Activated CD4-positive, alpha-beta memory T cell treated with anti-CD3 and anti-CD28 coated beads for 36 hours (primary cell): ENCODE measurements at places on chromosomes 6 and 20. TPM values are rescaled to one million over a fixed set of nuclear protein-coding genes. Genes with fewer than 3 reads are reported as not detected.

DNA sequence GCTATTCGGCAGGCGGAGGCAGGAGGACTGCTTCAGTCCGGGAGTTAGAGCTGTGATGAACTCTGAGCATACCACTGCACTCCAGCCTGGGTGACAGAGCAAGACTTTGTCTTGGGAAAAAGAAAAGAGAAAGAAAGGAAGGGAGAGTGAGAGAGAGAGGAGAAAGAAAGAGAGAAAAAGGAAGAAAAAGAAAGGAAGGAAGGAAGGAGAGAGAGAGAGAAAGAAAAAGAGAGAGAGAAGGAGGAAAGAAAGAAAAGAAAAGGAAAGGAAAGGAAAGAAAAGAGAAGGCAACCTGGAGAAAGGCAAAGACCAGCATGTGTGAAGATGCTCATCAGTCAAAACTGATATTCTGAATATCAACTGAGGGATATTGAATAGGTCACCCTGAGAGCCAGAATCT, 143.1 kb upstream of the SASH1 start:
- peaks cover 70% of the 10 kb centered on the region for H3K27me3 ChIP-seq
- DNase-seq = no peak
- peaks cover 2% of the 10 kb centered on the region for H3K36me3 ChIP-seq
- peaks cover 24% of the 10 kb centered on the region for H3K4me1 ChIP-seq

DNA sequence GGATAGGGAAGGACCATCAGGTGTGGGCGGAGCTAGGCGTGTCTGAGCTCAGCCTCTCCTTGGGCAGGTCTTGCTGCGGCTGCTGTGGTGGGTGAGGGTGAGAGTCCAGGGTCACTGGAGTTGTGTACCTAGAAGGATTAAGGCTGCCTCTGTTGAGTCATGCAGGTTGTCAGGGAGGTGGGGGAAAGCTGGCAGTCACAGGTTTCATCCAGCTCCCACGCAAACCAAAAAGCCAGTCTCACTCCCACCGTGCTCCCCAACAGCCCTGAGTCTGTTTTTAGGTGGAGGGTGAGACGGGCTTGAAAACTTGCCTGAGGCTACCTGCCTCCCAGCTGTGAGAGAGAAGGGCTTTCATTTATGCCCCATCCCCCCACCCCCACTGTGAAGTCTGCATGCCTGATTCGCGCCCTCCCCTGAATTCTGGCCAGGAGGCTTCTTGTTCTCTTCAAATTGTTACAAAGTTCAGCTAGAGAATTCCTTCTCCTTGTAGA, 161.5 kb downstream of the MYLK4 start:
- no peaks in the 10 kb centered on the region for H3K36me3 ChIP-seq
- H3K27me3 ChIP-seq = peaks cover 28% of the 10 kb centered on the region
- H3K4me3 ChIP-seq = no peak overlapping the region
- no peak overlapping the region for H3K27ac ChIP-seq

DNA sequence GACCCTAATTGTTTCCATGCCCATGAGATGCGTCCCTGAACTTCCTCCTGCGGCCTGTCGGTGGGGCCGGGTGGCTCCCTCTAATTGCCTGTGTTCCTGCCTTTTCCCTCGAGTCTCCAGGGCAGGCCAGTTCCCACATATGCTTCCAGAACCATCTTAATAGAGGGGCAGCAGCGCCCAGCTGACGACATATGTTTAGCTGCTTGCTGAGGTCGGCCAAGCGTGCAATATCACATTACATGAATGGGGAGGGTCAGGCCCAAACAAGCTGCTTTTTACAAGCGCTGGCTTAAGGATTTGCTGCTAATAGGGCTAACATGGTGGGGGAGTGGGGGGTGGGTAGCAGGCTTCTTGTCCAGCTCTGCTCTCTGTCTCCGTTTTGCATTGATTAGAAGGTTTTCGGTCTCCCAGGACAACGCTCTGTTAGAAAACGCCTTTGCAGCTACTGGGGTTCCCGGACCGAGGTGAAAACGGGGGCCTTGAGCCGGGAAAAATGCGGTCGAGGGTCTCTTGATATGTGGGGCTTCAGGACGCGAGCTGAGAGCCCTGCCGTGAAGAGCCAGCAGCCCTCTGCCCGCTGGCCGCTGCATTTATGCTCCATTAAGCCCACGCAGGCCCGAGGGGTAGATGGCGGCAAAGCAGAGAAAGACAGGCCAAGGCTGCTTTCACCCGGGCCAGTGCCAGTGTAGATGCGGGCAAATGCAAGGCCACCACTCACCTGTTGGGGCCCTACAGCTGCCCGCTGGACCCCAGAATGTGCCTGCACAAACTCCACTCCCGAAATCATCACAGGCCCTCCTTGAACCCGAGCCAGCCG, 308.5 kb downstream of the BMP7 start:
- H3K27ac ChIP-seq = no peak overlapping the region
- no peaks in the 10 kb centered on the region for H3K36me3 ChIP-seq
- no peak for DNase-seq
- H3K27me3 ChIP-seq = peaks cover 18% of the 10 kb centered on the region
- no peaks in the 10 kb centered on the region for H3K4me1 ChIP-seq
- H3K4me3 ChIP-seq = no peak overlapping the region

DNA sequence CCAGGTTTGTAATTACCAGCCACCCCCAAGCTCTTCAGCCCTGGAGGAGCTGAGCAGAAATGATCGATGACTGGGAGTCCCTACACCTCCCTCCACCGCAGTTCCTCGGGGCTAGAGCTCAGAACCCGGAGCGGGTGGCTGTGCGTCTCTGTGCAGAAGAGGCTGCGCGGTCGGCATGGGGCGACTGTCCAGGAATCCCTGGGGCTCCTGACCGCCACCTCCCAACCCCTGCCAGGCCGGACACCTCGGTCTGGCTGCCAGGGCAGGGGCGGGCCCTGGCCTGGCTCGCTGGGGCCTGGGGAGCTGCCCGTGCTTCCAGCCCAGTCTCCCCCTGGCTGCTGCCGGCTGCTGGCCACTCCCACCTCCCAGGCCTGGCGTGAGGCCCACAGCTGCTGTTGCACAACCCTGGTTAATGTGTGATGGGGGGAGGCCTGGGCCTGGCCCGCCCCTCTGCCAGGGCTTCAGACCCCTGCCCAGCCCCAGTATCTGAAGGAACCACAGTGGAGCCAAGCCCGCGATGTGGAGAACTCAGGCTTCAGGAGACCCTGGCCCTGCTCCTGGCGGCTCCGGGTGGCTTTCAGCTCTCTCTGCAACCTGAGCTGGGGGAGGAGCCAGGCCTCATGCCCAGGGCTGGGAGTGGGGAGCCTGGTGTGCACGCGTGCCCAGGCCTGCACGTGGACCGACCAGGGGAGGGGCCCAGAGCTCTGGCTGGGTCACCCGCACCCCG, 1.2 kb downstream of the SLC2A4RG start:
- H3K27ac ChIP-seq = no peak overlapping the region
- H3K36me3 ChIP-seq = peaks cover 5% of the 10 kb centered on the region
- H3K4me3 ChIP-seq = peak overlapping the region; percentile 64
- peaks cover 18% of the 10 kb centered on the region for H3K4me1 ChIP-seq

DNA sequence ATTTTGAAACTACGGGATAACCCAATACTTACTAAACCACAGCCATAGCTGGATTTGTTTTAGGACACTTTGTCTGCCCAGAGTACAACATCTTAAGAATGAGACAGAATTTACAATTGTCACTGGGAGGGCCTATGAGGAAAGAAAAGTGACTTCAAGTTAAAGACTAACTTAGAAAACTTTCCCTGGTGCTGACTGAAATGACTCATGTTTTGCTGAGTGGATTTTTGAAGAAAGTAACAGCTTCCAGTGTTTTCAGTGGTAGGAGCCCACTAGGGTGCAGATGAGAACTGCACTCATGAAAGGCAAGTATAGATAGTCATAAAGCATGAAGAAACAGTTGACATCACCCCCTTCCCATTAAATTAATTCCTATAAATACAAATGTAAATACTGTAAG, 988.2 kb upstream of the MAP3K7 start:
- no peak for DNase-seq
- no peak overlapping the region for H3K4me3 ChIP-seq
- no peak overlapping the region for H3K27ac ChIP-seq
- H3K4me1 ChIP-seq = no peaks in the 10 kb centered on the region
- no peaks in the 10 kb centered on the region for H3K36me3 ChIP-seq

- H3K4me1 ChIP-seq = no peaks in the 10 kb centered on the region
- DNase-seq = no peak
- H3K27ac ChIP-seq = no peak overlapping the region
- H3K36me3 ChIP-seq = no peaks in the 10 kb centered on the region
- no peak overlapping the region for H3K4me3 ChIP-seq
- H3K27me3 ChIP-seq = no peaks in the 10 kb centered on the region
Observed at GRCh38 chr6:84330325-84330724, 102.9 kb upstream of the CEP162 start.

DNA sequence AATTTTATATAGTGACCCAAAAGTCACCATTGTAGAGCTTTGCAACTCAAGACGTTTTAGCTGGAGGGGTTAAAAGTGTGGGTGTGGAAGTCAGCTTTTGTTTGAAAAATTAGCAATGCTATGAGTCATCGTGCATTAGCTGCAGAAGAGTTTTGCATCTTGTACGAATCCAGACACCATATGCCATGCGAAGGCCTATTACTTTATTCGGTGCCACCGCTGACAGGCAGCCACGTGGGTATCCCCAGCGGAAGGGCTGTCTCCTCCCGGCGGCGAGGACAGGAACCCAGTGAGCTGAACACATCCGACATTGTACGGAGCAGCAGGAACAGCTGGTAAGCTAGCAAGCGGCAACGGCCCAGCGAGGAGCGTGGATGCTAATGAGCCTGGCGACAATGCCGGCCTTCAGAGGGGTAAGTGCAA, 84.4 kb downstream of the INSM1 start:
- H3K27me3 ChIP-seq = no peaks in the 10 kb centered on the region
- peak overlapping the region; percentile 71 for H3K27ac ChIP-seq
- peaks cover 49% of the 10 kb centered on the region for H3K4me1 ChIP-seq
- DNase-seq = peak; percentile 87
- peaks cover 22% of the 10 kb centered on the region for H3K36me3 ChIP-seq
- H3K4me3 ChIP-seq = peak overlapping the region; percentile 72

- no peaks in the 10 kb centered on the region for H3K27me3 ChIP-seq
- DNase-seq = no peak
- peaks cover 22% of the 10 kb centered on the region for H3K4me1 ChIP-seq
- no peak overlapping the region for H3K27ac ChIP-seq
- H3K36me3 ChIP-seq = no peaks in the 10 kb centered on the region
Observed at GRCh38 chr6:154954347-154954746, 40.8 kb upstream of the TIAM2 start.

DNA sequence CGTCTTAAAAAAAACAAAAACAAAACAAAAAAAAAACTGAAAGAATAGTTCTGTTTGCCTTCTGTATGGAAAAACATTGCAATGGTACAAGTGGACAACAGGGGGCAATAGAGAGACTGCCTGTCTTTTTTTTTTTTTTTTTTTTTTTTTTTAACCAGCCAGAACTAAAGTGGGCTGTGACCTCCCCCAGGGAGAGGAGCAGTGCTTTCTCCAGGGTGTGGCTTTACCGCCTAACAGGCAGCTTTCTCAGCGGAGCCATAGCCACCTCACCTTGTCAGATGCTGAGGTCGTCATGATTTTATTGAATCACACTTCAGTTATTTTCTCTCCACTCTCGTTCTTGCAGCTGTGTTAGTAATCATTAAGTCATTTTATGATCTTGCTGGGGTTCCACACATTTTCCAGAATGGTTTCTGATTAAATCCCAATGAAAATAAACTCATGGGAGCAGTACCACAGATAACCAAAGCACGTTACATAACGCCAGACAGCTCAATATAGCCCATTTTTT, 78.4 kb downstream of the GMPR start:
- no peak overlapping the region for H3K4me3 ChIP-seq
- H3K27ac ChIP-seq = peak overlapping the region; percentile 34
- DNase-seq = peak; percentile 41
- H3K4me1 ChIP-seq = peaks cover 55% of the 10 kb centered on the region
- H3K27me3 ChIP-seq = no peaks in the 10 kb centered on the region

- H3K36me3 ChIP-seq = no peaks in the 10 kb centered on the region
- no peaks in the 10 kb centered on the region for H3K27me3 ChIP-seq
- no peak for DNase-seq
Observed at GRCh38 chr6:164628302-164628931, 681.0 kb downstream of the C6orf118 start.

- H3K36me3 ChIP-seq = no peaks in the 10 kb centered on the region
- no peak overlapping the region for H3K4me3 ChIP-seq
- no peaks in the 10 kb centered on the region for H3K4me1 ChIP-seq
- peaks cover 6% of the 10 kb centered on the region for H3K27me3 ChIP-seq
Observed at GRCh38 chr6:139882234-139882633, 507.8 kb upstream of the CITED2 start.

DNA sequence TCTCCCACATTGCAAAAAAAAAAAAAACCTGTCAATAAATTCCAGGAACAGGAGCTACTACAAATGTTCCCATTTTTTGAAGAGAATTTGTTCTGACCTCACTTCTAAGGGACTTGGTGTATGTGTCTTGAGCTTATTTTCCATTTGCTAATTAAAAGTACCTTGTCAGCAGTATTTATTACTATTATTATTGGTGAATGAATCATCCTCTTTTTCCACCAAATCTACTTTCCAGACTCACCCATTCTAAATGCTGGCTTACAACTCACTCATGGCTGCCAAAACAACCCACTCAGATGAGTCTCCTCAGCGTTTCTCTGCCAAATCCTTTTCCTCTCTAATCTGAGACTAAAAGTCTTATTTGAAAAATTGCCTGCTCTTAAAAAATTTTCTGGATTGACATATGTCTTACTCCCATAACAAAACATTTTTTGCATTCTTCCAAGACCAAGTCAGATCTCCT, 33.2 kb upstream of the TASP1 start:
- H3K27ac ChIP-seq = no peak overlapping the region
- no peak for DNase-seq
- H3K4me3 ChIP-seq = no peak overlapping the region
- peaks cover 21% of the 10 kb centered on the region for H3K27me3 ChIP-seq
- H3K36me3 ChIP-seq = no peaks in the 10 kb centered on the region

DNA sequence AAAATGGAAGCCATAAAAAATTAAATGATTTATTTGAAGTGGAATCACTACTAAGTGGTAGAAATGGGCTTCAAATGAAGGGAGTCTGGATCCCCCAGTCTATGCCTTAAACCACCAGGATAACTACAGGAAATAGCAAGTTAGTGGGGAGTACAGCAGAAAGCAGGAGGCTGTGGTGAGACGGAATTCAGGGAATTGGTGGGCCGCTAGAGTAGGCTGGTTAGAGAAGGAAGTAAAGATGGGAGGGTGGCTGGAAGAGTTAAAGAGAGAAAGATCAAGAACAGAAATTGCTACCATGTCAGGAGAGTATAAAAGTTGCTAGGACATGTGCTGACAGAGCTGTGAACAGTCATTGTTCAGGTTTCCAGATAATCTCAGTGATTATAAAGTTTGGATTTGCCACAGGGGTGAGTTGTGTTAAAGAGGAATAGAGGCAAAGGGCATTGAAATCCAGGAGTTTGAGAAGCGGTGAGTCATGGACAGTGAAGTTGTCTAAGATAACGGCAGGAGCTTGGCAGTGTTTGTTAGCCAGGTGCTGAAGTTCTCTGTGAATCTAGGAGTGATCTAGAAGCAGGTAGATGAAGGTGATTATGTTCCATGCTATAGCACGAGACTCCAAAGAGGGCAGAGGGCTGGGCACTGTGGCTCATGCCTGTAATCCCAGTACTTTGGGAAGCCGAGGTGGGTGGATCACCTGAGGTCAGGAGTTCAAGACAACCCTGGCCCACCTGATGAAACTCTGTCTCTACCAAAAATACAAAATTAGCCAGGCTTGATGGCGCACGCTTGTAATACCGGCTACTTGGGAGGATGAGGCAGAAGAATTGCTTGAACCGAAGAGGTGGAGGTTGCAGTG, 13.7 kb upstream of the HINT3 start:
- no peak overlapping the region for H3K27ac ChIP-seq
- peaks cover 25% of the 10 kb centered on the region for H3K4me1 ChIP-seq
- H3K36me3 ChIP-seq = no peaks in the 10 kb centered on the region
- DNase-seq = no peak
- no peak overlapping the region for H3K4me3 ChIP-seq
- H3K27me3 ChIP-seq = peaks cover 3% of the 10 kb centered on the region

Gene FAM50B
- 16.9 TPM for total RNA-seq

Gene SLC32A1
- not detected for total RNA-seq

Gene PAX1
- not detected for total RNA-seq

Gene SIRPD
- total RNA-seq = not detected

Gene SNAP25
- total RNA-seq = 0.67 TPM

Gene MTHFD1L
- total RNA-seq = 119 TPM

Gene MCHR2
- not detected for total RNA-seq

Gene BCL2L1
- 126 TPM for total RNA-seq

Gene TRAPPC3L
- total RNA-seq = not detected
